ENCODE measurements at places on chromosomes 13 and 19. TPM values are rescaled to one million over a fixed set of nuclear protein-coding genes. Genes with fewer than 3 reads are reported as not detected.

DNA sequence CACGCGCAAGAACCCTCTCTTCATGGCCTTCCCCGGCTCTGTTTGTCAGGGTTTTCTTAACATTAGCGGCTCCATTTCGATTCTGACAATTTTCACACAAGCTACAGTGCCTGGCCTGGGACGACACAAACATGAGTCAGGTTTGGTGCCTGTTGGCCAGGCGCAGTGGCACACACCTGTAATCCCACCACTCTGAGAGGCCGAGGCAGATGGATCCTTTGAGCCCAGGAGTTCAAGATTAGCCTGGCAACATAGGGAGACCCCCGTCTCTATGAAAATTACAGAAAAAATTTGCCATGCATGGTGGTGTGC lies 1.9 kb upstream of the RAB20 start:
- H3K27ac ChIP-seq = no peak overlapping the region
- H3K36me3 ChIP-seq = peaks cover 4% of the 10 kb centered on the region
- H3K4me3 ChIP-seq = peak overlapping the region; percentile 32
- peaks cover 29% of the 10 kb centered on the region for H3K4me1 ChIP-seq

- H3K36me3 ChIP-seq = no peaks in the 10 kb centered on the region
- H3K4me3 ChIP-seq = no peak overlapping the region
- no peak overlapping the region for H3K27ac ChIP-seq
- no peak for DNase-seq
- H3K4me1 ChIP-seq = no peaks in the 10 kb centered on the region
These were observed 23.9 kb upstream of the GAS6 start for GRCh38 chr13:113887700-113888201.

DNA sequence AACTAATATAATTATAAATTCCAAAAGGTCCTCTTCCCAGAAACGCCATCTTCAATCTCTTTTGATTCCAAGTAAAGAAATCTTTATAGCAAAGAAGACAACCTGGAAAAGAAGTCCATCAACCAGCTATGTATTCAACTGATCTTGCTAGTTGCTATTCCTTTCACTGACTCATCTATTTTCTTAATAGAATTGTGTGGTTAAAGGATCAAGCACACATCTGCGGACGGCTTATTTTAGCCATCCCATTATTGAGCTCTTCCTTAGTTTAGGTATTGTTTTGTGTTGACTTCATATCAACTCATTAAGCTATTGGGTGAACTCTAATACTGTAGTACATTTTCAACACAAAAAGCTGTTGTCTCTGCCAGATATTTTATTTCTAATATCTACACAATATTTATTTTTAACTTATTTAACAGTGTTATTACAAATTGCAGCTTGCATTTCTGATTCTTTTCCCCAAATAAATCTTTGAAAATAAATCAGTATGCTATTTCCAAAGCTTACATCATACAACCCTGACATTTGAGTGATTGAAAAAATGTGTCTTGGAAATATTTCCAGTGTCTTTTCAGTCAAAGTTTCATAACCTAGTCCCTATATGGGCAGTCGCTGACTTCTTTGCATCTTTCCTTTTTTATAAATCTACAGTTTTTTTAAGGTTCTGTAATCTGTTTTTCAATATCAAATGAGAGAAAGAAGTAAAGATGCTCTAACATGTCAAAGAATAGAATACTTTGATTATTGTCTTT lies 158.8 kb upstream of the SPRY2 start:
- H3K27ac ChIP-seq = no peak overlapping the region
- no peaks in the 10 kb centered on the region for H3K36me3 ChIP-seq
- no peak for DNase-seq
- no peaks in the 10 kb centered on the region for H3K27me3 ChIP-seq

- H3K36me3 ChIP-seq = peaks cover 27% of the 10 kb centered on the region
- H3K4me1 ChIP-seq = peaks cover 36% of the 10 kb centered on the region
- H3K27ac ChIP-seq = no peak overlapping the region
- no peak for DNase-seq
These were observed 2.1 kb downstream of the RNF225 start for GRCh38 chr19:58397533-58398037.

DNA sequence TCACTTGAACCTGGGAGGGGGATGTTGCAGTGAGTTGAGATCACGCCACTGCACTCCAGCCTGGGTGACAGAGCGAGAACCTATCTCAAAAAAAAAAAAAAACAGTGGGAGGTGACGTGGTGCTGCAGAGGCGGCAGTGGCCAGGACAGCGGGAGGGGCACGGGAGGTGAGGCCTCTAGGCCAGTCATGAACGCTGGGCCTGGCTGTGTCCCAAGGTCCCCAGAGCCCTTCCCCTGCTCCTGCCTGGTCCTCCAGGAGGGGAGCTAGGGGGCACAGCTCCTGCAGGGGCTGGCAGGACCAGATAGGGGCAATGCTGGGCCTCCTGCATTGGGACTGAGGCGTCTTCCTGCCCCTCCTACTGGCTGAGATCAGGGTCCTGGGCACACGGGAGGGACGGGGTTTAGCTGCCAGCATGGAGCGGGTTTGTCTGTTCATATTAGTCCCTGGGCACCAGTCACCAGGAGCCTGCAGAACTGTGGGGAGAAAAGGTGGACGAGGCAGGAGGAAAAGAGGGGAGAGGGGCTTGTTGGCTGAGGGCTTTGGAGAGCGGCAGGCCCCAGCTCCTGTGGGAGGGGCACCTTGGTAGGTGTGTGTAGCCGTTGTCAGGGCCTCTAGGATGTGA lies 4.5 kb downstream of the MAP2K7 start:
- H3K27me3 ChIP-seq = no peaks in the 10 kb centered on the region

GRCh38 chr13:40342461-40342860 lies 324.0 kb downstream of the FOXO1 start:
- H3K27me3 ChIP-seq = no peaks in the 10 kb centered on the region
- no peaks in the 10 kb centered on the region for H3K36me3 ChIP-seq
- H3K4me3 ChIP-seq = no peak overlapping the region
- DNase-seq = no peak

ZNF653 gene
- total RNA-seq = 16.7 TPM

All from activated CD8-positive, alpha-beta memory T cell treated with anti-CD3 and anti-CD28 coated beads, Interleukin-2, amount 10 ng/mL, durations not matched to agents 7 days and 5 days (primary cell).